ENCODE measurements at places on chromosomes 5 and 9. TPM values are rescaled to one million over a fixed set of nuclear protein-coding genes. Genes with fewer than 3 reads are reported as not detected.

The OR1Q1 gene
- polyA plus RNA-seq = not detected

The SV2C gene
- polyA plus RNA-seq = 0.04 TPM

The IL4 gene
- not detected for polyA plus RNA-seq

The CDKN2B gene
- 15.1 TPM for polyA plus RNA-seq

The DTWD2 gene
- 2.7 TPM for polyA plus RNA-seq

The GDA gene
- polyA plus RNA-seq = 9.3 TPM

The FAM151B gene
- polyA plus RNA-seq = 0.94 TPM

The CAVIN4 gene
- polyA plus RNA-seq = 0.53 TPM

The ACSL6 gene
- 0.75 TPM for polyA plus RNA-seq

The DBH gene
- polyA plus RNA-seq = 0.32 TPM

The EPB41L4A gene
- 9.5 TPM for polyA plus RNA-seq

The BTNL8 gene
- polyA plus RNA-seq = 12.5 TPM

The LCN1 gene
- 0.63 TPM for polyA plus RNA-seq

The DRD1 gene
- polyA plus RNA-seq = 0.25 TPM

The CTXN3 gene
- not detected for polyA plus RNA-seq

The FCN2 gene
- not detected for polyA plus RNA-seq

The SLC45A2 gene
- 1.8 TPM for polyA plus RNA-seq

The MARCOL gene
- not detected for polyA plus RNA-seq

The AMACR gene
- polyA plus RNA-seq = 57.3 TPM

The OTULINL gene
- polyA plus RNA-seq = 35.4 TPM

The NSA2 gene
- 50.7 TPM for polyA plus RNA-seq

The PCDHA13 gene
- polyA plus RNA-seq = 0.27 TPM

The EGR1 gene
- 434 TPM for polyA plus RNA-seq

The ADRB2 gene
- 1.1 TPM for polyA plus RNA-seq

The CLPTM1L gene
- 143 TPM for polyA plus RNA-seq

The C5orf15 gene
- polyA plus RNA-seq = 76.6 TPM

The SYNPO gene
- 5.3 TPM for polyA plus RNA-seq

The ABCA1 gene
- 11.9 TPM for polyA plus RNA-seq

The C5orf63 gene
- polyA plus RNA-seq = 0.57 TPM

The SLC36A2 gene
- not detected for polyA plus RNA-seq

The ERAP2 gene
- polyA plus RNA-seq = 1.5 TPM

The PDLIM4 gene
- polyA plus RNA-seq = 102 TPM

The WDR38 gene
- polyA plus RNA-seq = not detected

The IFNA21 gene
- polyA plus RNA-seq = not detected

The ALDH1A1 gene
- polyA plus RNA-seq = 201 TPM

The TAF11L13 gene
- polyA plus RNA-seq = not detected

The GABRA6 gene
- not detected for polyA plus RNA-seq

The PPIC gene
- 249 TPM for polyA plus RNA-seq

The GPR151 gene
- polyA plus RNA-seq = not detected

The FAM78A gene
- 0.61 TPM for polyA plus RNA-seq

The MLANA gene
- polyA plus RNA-seq = not detected

The CXCL14 gene
- 62.8 TPM for polyA plus RNA-seq

The XRCC4 gene
- polyA plus RNA-seq = 13.8 TPM

The KIF4B gene
- polyA plus RNA-seq = 0.05 TPM
